Caki2 (cell line): ENCODE measurements at places on chromosomes 16 and 17.

GRCh38 chr17:78714534-78714933, 67.5 kb downstream of the CYTH1 start:
- DNase-seq = no peak

DNA sequence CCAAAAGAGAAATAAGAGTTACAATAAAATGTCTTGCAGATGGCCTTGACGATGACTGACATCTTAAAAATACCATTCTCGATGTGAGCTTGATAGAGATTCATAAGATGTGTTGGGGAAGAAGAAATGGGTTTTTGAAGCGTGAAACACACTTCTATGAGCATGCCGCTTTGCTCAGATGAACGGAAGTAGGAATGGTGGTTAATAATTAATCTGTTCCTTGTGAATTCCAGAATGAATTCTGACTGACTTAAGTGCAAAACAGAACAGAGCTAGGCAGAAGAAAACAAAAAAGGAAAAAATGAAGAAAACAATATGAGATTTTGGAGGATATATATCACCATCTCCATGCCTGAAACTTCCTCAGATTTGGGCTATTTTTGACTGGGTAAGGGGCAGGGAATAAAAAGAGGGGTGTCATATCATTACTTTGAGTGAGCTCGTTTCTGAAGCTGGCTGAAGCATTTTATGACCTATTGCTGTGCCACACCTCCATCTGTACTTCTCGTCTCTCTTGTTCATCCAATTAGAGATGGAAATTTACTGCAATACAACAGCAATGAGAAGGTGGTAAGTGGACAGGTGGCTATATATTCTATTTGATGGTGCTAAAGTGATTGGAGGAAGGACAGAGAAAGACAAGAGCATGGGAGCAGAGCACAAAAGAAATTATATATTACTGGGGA, 1152.0 kb upstream of the CDH8 start:
- peak; percentile 5 for DNase-seq

DNA sequence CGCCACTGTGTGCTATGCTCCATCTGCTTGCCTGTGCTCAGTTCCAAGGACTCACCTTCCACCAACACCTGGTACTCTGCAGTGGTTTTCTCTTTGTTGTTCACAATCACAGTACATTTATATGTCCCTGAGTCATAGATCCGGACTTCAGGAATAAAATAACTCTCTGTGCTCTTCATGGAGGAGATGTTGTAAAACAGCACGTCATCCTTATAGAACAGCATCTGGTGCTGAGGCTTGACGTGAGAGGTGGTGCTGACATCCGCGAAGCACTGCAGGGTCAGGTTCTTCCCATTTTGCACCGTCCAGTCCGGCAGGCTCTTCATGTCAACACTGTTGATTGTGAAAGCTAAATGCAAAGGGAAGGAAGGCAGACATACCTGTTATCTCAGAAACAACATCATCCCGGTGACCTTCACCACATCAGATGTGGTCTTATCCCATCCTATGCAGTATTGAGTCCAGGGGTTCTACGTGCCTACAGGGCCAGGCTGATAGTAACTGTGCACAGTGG, 12.8 kb downstream of the PECAM1 start:
- no peak for DNase-seq

GRCh38 chr17:71681427-71682173, 439.2 kb upstream of the SOX9 start:
- DNase-seq = no peak

- DNase-seq = no peak
Observed at GRCh38 chr17:77592106-77592865, 366.2 kb upstream of the TNRC6C start.

- DNase-seq = no peak
Observed at GRCh38 chr16:287298-287811, 4.4 kb downstream of the PDIA2 start.

- no peak for DNase-seq
Observed at GRCh38 chr16:19940195-19940594, 55.5 kb upstream of the GPRC5B start.

DNA sequence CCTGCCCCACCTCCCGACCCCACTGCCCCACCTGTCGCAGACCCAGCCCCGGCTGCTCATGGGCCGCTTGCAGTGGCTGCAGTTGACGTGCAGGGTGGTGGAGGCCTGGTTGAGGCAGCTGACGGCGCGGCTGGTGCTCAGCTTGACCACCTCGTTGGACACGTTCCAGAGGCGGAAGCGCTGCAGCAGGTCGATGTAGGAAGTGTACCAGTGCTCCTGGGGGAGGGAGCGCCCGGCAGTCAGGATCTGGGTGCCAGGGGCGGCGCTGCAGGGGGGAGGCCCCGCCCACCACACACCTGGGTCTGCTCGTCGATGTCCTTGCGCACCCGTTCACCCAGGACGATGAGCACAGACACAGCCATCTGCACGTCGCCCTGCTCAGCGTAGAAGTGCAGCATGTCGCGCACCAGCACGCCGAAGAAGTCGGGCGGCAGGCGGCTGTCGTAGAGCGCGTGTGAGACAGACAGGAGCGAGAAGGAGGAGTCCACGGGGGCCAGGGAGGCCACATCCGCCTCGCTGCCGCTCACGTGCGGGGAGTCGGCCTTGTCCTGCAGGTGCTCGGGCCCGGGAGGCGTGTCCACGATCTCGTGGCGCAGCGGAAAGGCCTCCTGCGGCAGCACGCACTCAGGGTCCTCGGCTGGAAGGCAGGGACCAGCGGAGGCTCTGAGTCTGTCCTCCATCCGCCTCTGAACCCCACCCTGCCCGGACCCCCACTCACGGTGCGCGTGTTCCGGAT, 995 bp upstream of the JMJD8 start:
- DNase-seq = no peak

DNA sequence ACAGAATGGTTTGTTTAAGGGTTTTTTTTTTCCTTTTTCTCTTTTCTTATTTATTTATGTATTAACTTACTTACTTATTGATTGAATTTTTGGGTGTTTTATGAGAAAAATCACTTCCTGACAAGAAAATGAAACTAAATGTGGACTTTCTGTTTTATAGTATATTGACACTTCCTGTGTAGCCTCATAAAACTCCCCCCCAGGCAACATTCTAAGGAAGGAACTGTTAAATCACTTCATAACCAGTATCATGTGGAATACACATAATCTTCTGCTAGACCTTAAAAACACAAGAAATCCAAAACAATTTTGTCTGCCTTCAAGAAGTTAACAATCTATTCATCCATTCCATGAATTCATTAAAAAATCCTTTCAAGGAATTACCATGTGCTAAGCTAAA, 164.1 kb upstream of the TOM1L1 start:
- no peak for DNase-seq
